Stimulated activated CD8-positive, alpha-beta memory T cell treated with anti-CD3 and anti-CD28 coated beads, Interleukin-4, amount 100 ng/mL, for 4 hours (primary cell): ENCODE measurements at places on chromosomes 1 and 21.

DNA sequence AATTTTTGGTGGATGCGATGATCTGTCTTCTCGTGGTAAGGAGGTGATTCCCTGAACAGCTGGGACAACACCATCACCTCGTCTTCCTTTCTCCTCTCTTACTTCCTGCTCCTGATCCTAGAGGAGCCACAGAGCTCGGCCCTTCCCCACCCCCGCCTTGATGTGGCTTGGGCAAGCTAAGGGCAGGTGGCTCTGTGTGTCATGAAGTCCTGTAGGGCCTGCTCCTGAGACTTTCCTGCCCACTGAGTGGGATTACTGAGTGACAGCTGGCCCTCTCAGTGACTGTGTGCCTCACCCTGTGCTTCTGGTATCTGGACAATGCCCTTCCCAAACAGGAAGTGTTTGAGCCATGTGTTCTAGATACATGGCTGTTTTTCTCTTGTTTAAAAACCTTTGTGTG is 153.0 kb downstream of the KCNJ6 start:
- no peak for DNase-seq

DNA sequence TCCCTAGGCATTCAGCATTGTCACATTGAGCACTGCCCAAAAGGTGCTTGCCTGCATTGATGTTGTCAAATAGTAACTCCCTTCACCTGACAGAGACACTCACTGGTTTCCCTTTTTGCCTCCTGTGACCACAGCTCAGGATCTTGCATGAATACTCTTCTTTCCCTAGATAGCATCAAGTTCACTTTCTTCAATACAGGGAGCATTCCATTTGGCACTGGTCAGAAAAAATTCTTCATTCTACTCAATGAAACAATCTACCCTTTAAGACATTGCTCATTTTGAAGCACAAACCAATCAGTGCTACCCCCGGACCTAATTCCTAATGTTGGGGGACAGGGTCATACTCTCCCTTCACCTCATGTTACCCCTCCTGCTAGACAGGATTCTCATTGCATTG is 319.0 kb upstream of the SNX7 start:
- no peak for DNase-seq

DNA sequence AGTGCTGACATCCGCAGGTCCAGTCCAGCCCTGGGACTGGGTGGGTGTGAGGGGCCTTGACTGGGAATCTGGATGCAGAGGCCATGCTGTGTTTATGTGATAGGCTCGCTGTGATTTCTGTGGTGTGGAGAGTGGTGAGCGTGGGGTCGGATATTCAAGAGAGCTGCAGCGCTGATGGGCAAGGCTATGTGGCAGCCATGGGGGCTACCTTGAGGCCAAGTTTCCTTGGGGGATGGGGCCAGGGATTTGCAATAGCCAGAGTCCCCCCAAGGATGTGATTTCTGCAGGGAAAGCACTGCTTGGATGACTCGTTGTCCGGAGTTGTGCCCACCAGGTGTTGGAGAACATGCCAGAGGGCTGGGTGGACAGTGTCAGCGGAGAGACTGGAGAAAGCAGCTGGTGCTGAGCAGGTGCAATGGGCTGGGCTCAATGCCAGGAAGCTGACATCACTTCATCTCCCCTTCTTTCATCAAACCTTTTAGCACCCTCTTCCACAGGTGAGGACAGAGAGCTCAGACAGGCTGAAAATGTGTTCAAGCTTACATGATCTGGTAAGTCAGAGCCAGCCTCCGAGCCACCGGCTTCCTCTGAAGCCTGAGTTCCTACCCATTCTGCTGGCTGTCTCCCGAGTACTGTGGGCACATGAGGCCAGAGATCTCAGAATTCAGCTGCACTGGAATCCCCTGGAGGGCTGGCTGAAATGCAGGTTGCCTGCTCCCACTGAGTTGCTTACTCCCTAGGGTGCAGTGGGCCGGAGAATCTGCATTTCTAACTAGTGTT is 132.9 kb downstream of the RHOU start:
- DNase-seq, result no peak

GRCh38 chr1:248748211-248748610 is 7.3 kb downstream of the LYPD8 start:
- DNase-seq, result no peak

DNA sequence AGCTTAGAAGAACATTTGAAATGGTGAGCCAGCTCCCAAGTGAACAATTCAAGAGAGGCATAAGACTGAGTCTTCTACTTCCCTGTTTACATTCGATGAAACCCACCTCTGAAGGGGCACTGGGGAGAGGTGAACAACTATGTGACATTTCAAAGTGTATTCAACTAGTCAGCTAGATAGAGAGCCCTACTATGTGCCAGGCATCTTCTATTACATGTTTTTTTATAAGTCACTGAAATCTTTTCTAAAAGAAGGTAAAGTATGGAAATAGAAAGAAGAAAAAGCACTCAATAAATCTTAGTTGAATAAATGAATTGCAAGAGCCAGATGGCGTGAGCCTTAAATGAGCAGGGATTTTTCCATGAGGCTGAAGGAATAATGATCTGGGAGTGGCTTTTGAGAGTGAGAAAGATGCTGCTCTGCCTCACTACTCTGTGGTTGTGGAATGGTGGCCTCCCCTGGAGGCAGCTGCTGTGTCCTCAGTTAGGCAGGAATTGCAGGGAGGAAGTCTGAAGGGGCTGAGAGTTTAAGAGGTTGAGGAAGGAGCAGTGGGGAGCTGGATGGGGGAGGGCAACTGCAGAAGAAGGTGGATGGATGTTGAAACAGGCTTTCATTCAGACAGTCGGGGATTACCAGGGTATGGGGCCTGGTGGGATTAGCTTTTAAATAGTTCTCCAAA is 10.4 kb upstream of the PTPRF start:
- no peak for DNase-seq

GRCh38 chr1:236489710-236490377 is 33.9 kb upstream of the LGALS8 start:
- no peak for DNase-seq

- DNase-seq, result no peak
Observed at GRCh38 chr1:81757398-81758020, 43.2 kb upstream of the ADGRL2 start.

DNA sequence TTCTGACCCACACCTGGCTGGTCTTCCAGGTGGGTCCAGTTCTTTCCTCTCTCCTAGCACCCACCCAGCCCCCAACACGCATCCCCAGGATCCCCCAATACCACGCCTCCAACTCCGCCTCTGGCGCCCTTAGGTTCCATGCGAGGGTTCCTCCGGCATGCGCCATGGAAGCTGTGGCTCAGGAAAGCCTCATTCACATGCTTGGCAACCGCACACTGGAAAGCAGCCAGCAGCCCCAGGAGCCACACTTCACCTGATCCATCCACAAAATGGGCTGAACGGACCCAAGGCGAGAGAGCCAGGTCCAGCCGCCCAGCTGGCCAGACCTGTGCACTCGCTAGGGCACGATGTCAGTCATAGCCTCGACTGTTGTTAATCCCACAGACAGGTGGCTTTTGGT is 161.2 kb downstream of the PSMG1 start:
- DNase-seq, result no peak

- no peak for DNase-seq
Observed at GRCh38 chr1:162220009-162220539, 150.6 kb downstream of the NOS1AP start.

- DNase-seq, result no peak
Observed at GRCh38 chr1:204345941-204346645, 13.6 kb downstream of the PLEKHA6 start.

- no peak for DNase-seq
Observed at GRCh38 chr1:45678489-45678888, 7.8 kb downstream of the GPBP1L1 start.
